ENCODE measurements at places on chromosomes 5 and 9. TPM values are rescaled to one million over a fixed set of nuclear protein-coding genes. Genes with fewer than 3 reads are reported as not detected.

Gene SLC6A7
- 0.65 TPM for polyA plus RNA-seq

Gene GLDC
- polyA plus RNA-seq = 20.2 TPM

Gene SOX30
- polyA plus RNA-seq = 0.95 TPM

Gene IFNA13
- not detected for polyA plus RNA-seq

Gene IL12B
- not detected for polyA plus RNA-seq

Gene SAPCD2
- polyA plus RNA-seq = 0.24 TPM

Gene GLRA1
- polyA plus RNA-seq = 0.35 TPM

Gene OR1J2
- polyA plus RNA-seq = not detected

Gene PCDHB5
- polyA plus RNA-seq = 2.1 TPM

Gene RFESD
- polyA plus RNA-seq = 11.6 TPM

Gene GPR150
- not detected for polyA plus RNA-seq

Gene PCDHB6
- 1.4 TPM for polyA plus RNA-seq

Gene HCN1
- polyA plus RNA-seq = 103 TPM

Gene SV2C
- polyA plus RNA-seq = 53.8 TPM

Gene ST6GALNAC4
- polyA plus RNA-seq = 1.7 TPM

Gene ATP6V1G1
- 294 TPM for polyA plus RNA-seq

Gene NEUROG1
- not detected for polyA plus RNA-seq

Gene DIRAS2
- polyA plus RNA-seq = 39.4 TPM

Gene ENTPD8
- polyA plus RNA-seq = not detected

Gene SMU1
- 19.2 TPM for polyA plus RNA-seq

Gene C5orf24
- polyA plus RNA-seq = 38.5 TPM

Gene RELL2
- 5.9 TPM for polyA plus RNA-seq

Gene ANKRD20A1
- polyA plus RNA-seq = 19.0 TPM

Gene TAF11L6
- not detected for polyA plus RNA-seq

Gene CCDC183
- polyA plus RNA-seq = not detected

Gene SLC25A25
- polyA plus RNA-seq = 7.0 TPM

Gene PCDHA4
- 10.7 TPM for polyA plus RNA-seq

Gene STC2
- 2.0 TPM for polyA plus RNA-seq

Gene NUTM2G
- polyA plus RNA-seq = not detected

Gene NHP2
- polyA plus RNA-seq = 189 TPM

Gene SGCD
- polyA plus RNA-seq = 4.5 TPM

Gene TMEM215
- not detected for polyA plus RNA-seq

Gene ASS1
- 18.5 TPM for polyA plus RNA-seq

Gene KIF24
- polyA plus RNA-seq = 0.23 TPM

Gene MYMK
- polyA plus RNA-seq = not detected

Gene BTNL3
- not detected for polyA plus RNA-seq

Gene ORM2
- not detected for polyA plus RNA-seq

Gene DPYSL3
- 5.2 TPM for polyA plus RNA-seq

Gene CCL21
- polyA plus RNA-seq = not detected

Gene FAM169A
- 15.5 TPM for polyA plus RNA-seq

Gene PCDHGA10
- 7.8 TPM for polyA plus RNA-seq

Gene LECT2
- not detected for polyA plus RNA-seq

Gene WDR36
- polyA plus RNA-seq = 9.3 TPM

Gene TUSC1
- 3.9 TPM for polyA plus RNA-seq

Gene IL11RA
- polyA plus RNA-seq = 2.5 TPM

Gene CARD6
- polyA plus RNA-seq = not detected

Gene NR6A1
- 0.63 TPM for polyA plus RNA-seq

Gene SLCO6A1
- polyA plus RNA-seq = not detected

Gene SLC46A2
- not detected for polyA plus RNA-seq

Gene CTXN3
- polyA plus RNA-seq = not detected

Gene LRRTM2
- 9.1 TPM for polyA plus RNA-seq

Gene IFNK
- polyA plus RNA-seq = not detected

Gene CATSPER3
- not detected for polyA plus RNA-seq
